ENCODE measurements at places on chromosomes 11 and 22. TPM values are rescaled to one million over a fixed set of nuclear protein-coding genes. Genes with fewer than 3 reads are reported as not detected.

DNA sequence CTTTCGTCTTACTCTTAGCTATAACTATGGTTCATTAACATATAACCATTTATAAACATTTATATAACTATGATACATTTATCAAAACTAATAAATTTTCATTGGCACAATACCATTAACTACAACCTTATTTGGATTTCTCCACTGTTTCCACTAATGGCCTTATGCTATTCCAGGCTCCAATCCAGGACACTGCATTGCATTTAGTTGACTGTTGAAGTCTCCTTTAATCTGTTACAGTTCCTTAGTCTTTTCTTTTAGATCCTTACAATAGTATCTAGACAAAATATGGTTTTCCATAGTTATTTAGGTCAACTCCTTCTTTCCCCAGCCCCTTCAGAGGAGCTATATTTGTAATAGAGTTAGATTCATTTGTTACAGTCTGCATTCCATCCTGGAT is 47.2 kb downstream of the CCDC34 start:
- H3K36me3 ChIP-seq, result no peaks in the 10 kb centered on the region
- no peak overlapping the region for H3K27ac ChIP-seq
- no peak for DNase-seq
- no peaks in the 10 kb centered on the region for H3K27me3 ChIP-seq
- no peak overlapping the region for H3K4me3 ChIP-seq

DNA sequence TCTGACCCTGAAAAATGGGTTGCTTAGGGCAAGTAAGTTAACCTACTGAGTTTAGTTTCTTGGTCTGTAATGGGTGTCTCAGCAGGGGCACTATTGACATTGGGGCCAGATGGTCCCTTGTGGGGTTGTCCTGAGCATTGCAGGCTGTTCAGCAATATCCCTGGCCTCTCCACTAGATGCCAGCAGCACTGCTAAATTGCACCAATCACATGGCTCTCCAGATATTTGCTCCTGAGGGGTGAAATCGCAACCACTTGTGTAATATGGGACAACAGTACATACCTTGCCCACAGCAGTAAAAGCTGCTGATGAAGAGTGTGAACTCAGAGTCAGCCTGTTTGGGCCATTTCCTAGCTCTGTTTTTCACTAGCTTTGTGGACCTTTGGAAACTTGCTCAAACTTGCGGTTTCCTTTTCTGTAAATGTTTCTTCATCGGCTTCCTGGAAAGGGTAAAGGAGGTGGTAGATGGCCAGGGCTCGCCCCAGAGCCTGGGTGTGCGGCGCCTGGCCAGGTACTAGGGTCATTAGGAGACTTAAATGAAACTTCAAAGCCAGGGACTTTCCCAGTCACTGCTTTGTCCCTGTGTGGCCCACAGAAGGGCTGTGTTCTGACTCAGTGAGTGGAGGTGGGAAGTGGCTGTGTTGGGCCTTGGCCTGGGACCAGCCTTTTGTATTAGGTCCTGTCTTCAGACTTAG is 13.0 kb downstream of the NCF4 start:
- no peak for DNase-seq
- H3K4me1 ChIP-seq, result peaks cover 57% of the 10 kb centered on the region
- peak overlapping the region; percentile 76 for H3K27ac ChIP-seq
- no peak overlapping the region for H3K4me3 ChIP-seq
- H3K36me3 ChIP-seq, result no peaks in the 10 kb centered on the region

- DNase-seq, result no peak
- no peaks in the 10 kb centered on the region for H3K27me3 ChIP-seq
- no peak overlapping the region for H3K4me3 ChIP-seq
- H3K27ac ChIP-seq, result no peak overlapping the region
- H3K4me1 ChIP-seq, result no peaks in the 10 kb centered on the region
- no peaks in the 10 kb centered on the region for H3K36me3 ChIP-seq
These were observed 85.9 kb downstream of the SBF2 start for GRCh38 chr11:10208131-10208575.

- H3K27me3 ChIP-seq, result no peaks in the 10 kb centered on the region
- no peaks in the 10 kb centered on the region for H3K36me3 ChIP-seq
- peaks cover 34% of the 10 kb centered on the region for H3K4me1 ChIP-seq
- DNase-seq, result no peak
These were observed 104.2 kb downstream of the SCN3B start for GRCh38 chr11:123549926-123550917.

GRCh38 chr22:25350551-25350971 is 131.1 kb downstream of the CRYBB2 start:
- H3K27me3 ChIP-seq, result no peaks in the 10 kb centered on the region
- peaks cover 11% of the 10 kb centered on the region for H3K4me1 ChIP-seq
- H3K4me3 ChIP-seq, result no peak overlapping the region

DNA sequence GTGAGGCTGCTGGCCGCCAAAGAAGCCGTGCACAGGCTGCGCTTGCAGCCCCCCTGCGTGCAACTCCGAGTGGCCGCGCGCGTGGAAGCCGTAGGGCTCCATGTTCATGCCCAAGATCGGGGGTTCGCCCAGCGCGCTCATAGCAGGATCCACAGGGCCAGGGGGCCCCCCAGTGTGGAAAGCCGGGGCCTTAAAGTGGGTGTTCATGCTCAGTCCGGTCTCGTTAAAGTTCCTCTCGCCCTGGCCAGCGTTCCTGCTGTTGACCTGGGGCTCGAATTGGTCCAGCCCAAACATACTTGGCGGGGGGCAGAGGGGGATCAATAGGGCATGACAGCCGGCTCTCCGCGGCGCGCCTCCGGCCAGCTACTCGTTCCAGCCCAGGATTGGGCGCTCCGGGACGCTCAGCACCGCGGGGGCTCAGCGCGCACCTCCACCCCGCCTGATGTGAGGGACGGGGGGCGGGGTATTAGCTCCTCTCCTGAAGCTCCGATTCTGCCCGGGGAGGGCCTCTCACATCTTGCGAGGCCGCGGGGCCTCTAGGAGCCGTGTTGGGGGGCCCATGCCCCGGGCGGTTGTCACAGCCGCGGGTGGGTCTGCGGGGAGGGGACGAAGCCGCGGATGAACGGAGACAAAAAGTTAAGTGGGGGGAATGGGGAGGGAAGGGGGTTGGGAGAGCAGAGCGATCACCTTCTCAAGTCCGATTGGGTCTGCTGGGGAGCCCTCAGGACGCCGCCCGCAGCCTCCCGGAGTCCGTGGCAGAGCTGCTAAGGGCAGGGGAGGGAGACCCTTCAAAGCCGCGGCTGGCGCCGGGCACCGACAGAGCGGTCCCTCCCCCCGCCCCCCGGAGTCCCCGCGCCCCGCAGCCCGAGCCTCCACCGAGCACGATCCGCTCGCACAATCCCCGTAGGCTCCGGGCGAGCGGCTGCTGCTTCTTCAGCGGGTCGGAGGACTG is 1.0 kb downstream of the MN1 start:
- H3K4me3 ChIP-seq, result peak overlapping the region; percentile 83
- H3K4me1 ChIP-seq, result peaks cover 26% of the 10 kb centered on the region
- no peaks in the 10 kb centered on the region for H3K27me3 ChIP-seq
- H3K36me3 ChIP-seq, result no peaks in the 10 kb centered on the region
- peak overlapping the region; percentile 89 for H3K27ac ChIP-seq

DNA sequence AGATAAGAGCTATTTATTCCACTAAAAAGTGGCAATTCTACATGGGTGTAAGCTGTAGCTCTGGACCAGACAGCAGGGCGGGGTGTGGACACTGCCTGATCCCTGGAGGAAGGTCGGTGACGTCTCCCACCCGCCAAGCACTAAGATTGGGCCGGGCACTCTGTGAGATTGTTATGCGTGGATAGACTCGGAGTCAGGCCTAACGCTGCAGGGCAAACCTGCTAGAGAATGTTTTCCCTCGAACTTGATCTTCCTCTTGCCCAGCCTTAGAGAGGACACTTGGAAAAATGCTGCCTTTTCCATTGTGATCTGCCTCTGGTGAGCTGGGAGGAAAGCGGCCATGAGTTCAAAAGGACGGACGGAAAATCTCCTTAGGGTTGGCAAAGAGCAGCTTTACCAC is 1273.4 kb downstream of the TBC1D22A start:
- no peak overlapping the region for H3K4me3 ChIP-seq
- no peaks in the 10 kb centered on the region for H3K4me1 ChIP-seq
- no peak overlapping the region for H3K27ac ChIP-seq

- H3K27me3 ChIP-seq, result no peaks in the 10 kb centered on the region
- no peak overlapping the region for H3K4me3 ChIP-seq
- no peak for DNase-seq
- H3K27ac ChIP-seq, result no peak overlapping the region
These were observed 34.7 kb downstream of the LDHAL6A start for GRCh38 chr11:18490319-18490718.

DNA sequence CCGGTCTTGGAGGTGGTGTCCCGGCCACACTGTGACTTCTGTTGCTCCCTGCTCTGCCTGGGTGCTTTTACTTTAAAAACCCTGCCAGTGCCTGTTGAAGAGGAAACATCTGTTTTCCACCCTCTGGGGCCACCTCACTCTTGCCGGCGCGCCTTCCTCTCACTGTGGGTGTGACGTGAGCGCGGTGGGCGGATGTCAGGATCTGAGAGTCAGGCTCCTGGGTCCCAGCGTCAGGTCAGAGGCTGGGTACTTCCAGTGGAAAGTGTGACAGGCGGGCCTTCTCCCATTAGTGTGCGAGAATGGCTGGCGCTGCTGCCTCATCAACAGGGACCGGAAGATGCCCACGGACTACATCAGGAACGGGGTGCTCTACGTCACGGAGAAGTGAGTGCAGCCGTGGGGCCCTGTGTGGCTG is 54.2 kb downstream of the GRAMD4 start:
- peaks cover 4% of the 10 kb centered on the region for H3K36me3 ChIP-seq
- H3K27ac ChIP-seq, result peak overlapping the region; percentile 79
- no peak overlapping the region for H3K4me3 ChIP-seq
- H3K27me3 ChIP-seq, result no peaks in the 10 kb centered on the region
- peak; percentile 23 for DNase-seq

DNA sequence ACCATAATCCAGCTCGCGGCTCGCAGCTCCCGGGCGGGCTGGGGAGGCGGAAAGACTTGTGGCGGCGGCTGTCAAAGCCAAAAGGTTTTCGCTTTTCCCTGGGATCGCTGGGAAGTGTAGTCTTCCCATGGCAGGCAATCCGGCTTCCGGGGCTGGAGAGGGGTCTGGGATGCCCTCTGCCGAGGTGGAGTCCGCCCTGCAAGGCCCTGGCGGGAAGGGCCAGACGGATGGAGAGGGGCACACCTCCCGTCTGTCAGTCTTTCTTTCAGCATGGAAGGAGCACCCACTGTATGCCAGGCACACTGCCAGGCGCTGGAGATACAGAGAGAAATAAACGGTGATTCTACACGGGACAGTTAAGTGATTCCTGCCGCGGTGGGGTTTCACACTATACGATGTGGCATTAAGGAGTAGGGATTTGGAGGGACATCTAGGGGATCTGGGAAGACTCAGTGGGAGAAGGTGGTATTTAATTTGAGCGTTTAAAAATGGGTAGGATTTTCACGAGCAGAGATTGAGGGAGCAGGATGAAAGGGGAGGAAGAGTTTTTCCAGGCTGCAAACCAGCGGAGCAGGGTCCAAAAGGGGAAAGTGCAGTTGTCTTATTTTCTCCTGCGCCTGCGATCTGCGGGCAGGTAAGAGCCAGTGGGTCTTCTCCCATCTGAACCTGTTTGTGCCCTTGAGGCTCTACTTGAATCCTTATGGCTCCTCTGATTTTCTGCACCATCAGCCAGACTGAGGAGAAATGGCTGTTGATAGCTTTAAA is at the start of gene BACE1:
TSS of gene BACE1 (minus strand) at position 60 of the 765 bp plus-strand sequence. CDS start 461 bp downstream, outside the sequence.
- no peaks in the 10 kb centered on the region for H3K27me3 ChIP-seq
- H3K27ac ChIP-seq, result peak within 1 kb of the TSS; percentile 78
- H3K36me3 ChIP-seq, result no peaks in the 10 kb centered on the region
- DNase-seq, result no peak
- peak within 1 kb of the TSS; percentile 85 for H3K4me3 ChIP-seq

GRCh38 chr11:113091481-113091780 is 130.2 kb downstream of the NCAM1 start:
- H3K36me3 ChIP-seq, result no peaks in the 10 kb centered on the region
- H3K27ac ChIP-seq, result no peak overlapping the region
- H3K4me3 ChIP-seq, result no peak overlapping the region
- no peaks in the 10 kb centered on the region for H3K27me3 ChIP-seq

The GAS2L1 gene
- 52.1 TPM for total RNA-seq

The RTN4R gene
- 0.97 TPM for total RNA-seq

The LRRC10B gene
- not detected for total RNA-seq

The POU2AF2 gene
- not detected for total RNA-seq

The TCN1 gene
- total RNA-seq, result 10.3 TPM

The RIMBP3B gene
- not detected for total RNA-seq

The NXPE4 gene
- total RNA-seq, result not detected

Measured in esophagus squamous epithelium (tissue), 5 donors.